ENCODE measurements at places on chromosomes 12 and 14.

GRCh38 chr14:72892103-72892878 lies 1.6 kb downstream of the DPF3 start:
- no peak for DNase-seq

DNA sequence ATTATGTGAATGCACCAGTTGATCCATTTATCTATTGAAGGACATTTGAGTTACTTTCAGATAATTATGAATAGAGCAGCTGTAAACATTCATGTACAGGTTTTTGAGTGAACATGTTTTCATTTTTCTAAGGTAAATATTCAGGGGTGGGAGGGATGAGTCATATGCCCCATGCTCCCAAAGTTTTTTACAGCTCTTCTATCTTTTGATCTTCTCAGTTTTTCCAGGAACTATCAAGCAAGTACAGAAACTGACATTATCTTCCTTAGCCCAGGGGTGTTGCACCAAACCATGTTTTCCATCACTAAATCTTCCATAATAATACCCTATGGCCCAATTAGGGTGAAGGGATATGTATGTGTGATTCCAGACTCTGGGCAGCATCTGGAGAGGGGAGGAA lies 384.5 kb downstream of the EMP1 start:
- DNase-seq, result no peak

- no peak for DNase-seq
Measured at GRCh38 chr12:25436206-25437030, 116.7 kb downstream of the LMNTD1 start.

DNA sequence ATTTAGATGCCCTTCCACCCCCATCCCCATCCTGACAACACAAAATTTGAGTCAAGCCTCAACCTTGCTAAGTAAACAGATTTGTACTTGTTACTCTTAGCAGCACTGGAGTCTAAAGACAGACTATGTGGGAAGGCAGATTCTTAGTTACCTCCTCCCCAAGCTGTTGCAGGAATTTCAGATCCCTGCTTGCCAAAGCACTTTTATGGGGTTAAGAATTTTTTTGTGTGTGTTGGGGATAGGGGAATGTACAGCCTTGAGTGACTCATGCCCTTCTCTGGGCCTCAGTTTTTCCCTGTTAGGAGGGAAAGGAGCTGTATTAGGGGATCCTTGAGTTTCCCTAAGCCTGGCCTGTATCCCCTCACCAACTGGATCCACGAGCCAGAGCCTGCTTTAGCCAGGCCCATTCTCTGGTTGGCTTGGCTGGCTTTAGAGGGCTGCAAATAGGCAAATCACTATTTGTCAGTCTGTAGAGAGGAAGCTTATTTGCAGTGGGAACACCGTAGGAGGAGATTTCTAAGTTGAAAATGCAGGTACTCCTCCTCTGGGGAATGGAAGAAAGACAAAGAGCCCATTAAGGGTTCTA lies 27.7 kb upstream of the RNU6-8 start:
- no peak for DNase-seq

- no peak for DNase-seq
Measured at GRCh38 chr12:80025638-80026037, 73.7 kb upstream of the OTOGL start.

DNA sequence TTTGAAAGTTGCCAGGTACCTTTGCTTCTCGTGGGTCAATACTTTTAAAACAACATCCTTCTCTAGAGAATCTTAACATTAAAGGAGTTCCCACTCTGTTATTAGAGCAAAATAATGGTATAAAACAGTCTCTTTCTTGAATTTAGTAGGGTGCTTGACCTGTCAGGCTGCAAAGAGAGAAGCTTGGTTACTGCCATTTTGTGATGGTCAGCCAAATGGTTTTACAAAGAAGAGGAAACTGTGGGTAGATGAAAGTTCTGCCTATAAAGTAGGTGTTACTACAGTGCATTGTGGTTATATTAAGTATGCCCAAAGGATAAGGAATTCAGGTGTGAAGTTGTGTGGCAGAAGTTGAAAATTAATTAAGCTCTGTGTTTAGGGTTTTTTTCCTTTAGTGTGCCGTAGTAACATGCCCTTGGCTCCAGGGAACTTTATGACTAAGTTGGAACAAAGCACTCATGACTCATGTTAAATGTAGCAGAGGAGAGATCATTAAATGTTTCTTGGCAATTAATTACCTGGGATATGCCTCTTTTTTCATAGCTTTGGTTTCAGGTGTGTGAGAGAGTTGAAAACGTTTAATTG lies 354.0 kb upstream of the KITLG start:
- no peak for DNase-seq

DNA sequence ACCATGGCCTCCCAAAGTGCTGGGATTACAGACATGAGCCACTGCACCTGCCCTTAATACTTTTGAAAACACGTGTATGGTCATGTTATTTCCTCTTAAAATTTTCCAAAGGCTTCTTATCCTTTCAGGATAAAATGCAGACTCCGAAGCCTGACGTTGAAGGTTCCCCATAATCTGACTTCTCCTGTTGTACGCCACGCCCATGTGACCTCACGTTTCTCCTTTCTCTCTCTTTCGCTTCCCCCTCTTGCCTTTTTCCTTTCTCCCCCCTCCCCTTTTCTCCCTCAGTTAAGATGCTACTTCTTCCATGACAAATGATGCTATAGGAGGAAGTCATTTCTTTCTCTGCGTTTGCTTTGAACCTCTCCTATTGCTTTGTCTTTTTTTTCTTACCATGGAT lies 266.0 kb downstream of the FBXL14 start:
- DNase-seq, result no peak

DNA sequence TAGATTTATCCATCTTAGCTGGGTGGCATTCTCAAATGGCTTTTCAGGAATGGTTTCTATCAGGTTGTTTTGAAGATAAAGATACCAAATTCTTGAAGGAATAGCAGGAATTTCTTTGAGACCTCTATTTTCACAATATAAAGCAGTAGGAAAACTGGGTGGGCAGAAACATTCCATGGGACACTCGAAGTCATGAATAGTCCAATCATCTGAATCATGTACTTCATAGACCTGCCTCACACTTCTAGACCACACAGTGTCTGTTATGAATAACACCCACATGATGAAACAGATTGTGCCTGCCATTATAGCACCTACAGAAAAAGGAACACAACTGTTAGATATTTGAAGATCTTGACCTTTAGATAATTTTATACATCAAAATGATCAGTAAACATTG lies 1.8 kb downstream of the KERA start:
- DNase-seq, result no peak

DNA sequence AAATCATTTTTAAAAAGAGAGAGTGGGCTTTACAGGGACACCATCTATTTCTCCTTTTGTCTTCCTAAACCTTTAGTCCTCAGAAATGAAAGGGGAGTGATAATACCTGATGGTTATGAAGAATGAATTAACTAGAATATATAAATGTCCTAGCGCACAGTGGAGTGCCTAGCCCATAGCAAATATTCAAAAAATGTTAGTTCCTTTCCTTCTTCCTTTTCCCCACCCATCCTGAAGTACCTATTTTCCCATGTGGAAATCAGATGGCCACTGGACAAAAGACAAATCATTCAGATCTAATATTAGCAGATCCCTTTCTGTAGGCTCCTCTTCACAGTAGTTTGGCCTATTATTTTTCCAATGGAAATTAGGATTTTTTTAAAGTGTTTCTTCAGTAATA lies 90.0 kb downstream of the SLC25A21 start:
- no peak for DNase-seq

- DNase-seq, result no peak
Measured at GRCh38 chr12:58367041-58367440, 425.7 kb downstream of the ATP23 start.

GRCh38 chr12:87119713-87120112 lies 863.5 kb upstream of the MGAT4C start:
- no peak for DNase-seq

GRCh38 chr12:30361145-30361544 lies 334.5 kb downstream of the IPO8 start:
- DNase-seq, result no peak

DNA sequence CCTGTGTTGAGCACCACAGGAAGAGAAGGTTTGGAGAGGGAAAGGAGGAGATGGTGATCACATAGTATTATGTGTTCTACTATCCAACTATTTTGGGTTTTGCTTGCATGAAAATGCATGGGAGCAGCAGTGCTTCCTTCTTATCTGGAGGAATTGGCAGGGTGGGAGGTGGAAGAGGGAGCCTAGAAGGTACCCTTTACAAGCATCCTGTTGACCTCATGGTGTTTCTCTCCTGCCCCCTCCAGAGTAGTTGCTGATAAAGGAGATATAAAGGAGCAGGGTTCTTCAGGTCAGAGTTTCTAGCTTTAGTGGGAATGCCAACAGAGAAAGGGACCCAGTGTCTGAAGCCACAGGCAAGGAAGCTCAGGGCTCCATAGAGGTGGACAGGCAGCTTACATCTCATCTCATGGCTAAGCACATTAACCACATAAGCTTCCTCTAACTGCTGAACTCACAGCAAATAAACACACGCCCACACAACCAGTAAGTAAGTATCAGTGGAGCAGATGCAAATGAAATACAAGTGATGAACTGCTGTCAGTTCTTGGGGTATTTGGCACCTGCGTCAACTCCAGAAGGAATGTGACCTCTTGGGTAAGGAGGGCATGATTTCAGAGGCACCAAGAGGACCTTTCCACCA lies 174.2 kb upstream of the SLC38A2 start:
- DNase-seq, result no peak

- DNase-seq, result no peak
Measured at GRCh38 chr14:102462391-102462790, 47.2 kb downstream of the ANKRD9 start.

GRCh38 chr12:51529651-51529970 lies 61.4 kb upstream of the SCN8A start:
- no peak for DNase-seq

GRCh38 chr14:101006008-101006407 lies 102.5 kb upstream of the RTL1 start:
- DNase-seq, result no peak

DNA sequence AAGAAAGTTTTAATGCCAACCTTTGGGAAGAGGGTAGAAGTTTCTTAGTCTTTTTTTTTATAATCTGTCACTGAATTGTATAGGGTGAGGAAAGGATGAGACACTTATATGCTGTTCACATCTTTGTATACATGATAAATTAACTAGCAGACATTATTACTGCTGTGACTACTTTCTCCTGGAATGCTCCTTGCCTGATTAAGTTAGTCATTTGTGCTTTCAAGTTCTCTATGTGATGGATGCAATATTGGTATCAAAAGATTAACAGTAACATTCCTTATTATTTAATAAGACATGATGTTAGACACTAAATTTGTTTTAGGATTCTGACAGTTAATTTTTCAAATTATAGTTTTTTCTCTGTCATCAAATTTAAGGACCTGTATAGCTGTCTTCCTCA lies 223.4 kb upstream of the GARIN2 start:
- DNase-seq, result no peak

DNA sequence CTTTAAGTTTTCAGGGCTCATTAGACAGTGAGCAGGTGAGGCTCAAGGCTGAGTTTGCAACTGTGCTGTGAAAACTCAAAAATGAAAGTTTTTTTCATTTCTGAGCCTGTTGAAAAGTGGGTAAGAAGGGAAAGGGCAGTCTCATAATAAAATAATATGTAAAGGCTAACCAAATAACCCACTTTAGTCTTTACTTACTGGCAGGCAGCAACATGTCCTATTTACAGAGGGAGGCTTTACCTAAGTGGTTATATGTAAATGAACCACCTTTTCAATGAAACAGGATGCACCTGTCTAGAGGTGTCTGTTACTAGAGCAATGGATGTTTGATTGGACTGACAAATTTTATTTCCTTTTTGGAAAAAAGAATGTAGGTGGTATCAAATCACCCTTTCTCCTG lies 158.0 kb downstream of the ETV6 start:
- DNase-seq, result no peak

GRCh38 chr14:51004352-51004800 lies 60.1 kb upstream of the PYGL start:
- DNase-seq, result no peak

- no peak for DNase-seq
Measured at GRCh38 chr14:106694638-106695393, 1168.4 kb downstream of the TMEM121 start.

DNA sequence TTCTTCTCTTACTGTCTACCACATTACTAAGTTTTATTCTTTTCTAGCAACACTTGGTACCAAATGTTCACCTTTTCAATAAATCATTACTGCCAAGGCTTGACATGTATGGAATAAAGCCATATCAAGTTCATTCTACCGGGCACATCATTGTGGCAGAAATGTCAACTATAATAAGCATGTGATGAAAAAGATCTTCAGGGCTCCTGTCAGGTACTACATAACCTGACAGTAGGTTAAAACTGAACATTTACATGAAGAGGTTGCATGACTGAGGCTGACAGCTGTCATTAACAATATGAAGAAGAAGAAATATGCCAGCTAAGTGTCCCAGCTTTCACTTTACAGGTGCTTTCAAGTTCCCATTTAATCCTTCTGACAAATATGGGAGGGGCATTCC lies 178.9 kb downstream of the KCNH5 start:
- no peak for DNase-seq

Measured in left hindlimb (tissue), 1 donor.